ENCODE measurements at places on chromosomes 4 and X. TPM values are rescaled to one million over a fixed set of nuclear protein-coding genes. Genes with fewer than 3 reads are reported as not detected.

The RASL11B gene
- total RNA-seq = not detected

The FATE1 gene
- total RNA-seq = not detected

The TMPRSS11B gene
- total RNA-seq = not detected

The TMPRSS11A gene
- total RNA-seq = not detected

The REPS2 gene
- 0.85 TPM for total RNA-seq

The RAI2 gene
- 0.13 TPM for total RNA-seq

The UGT2A3 gene
- not detected for total RNA-seq

The TLR3 gene
- 0.40 TPM for total RNA-seq

The PCYT1B gene
- not detected for total RNA-seq

The TLR1 gene
- 0.24 TPM for total RNA-seq

The CDKL5 gene
- 2.3 TPM for total RNA-seq

The PPP2R2C gene
- 35.1 TPM for total RNA-seq

The HSFX4 gene
- not detected for total RNA-seq

The TEX13D gene
- not detected for total RNA-seq

The PPARGC1A gene
- total RNA-seq = 0.28 TPM

The LIMCH1 gene
- 39.7 TPM for total RNA-seq

The UGT2B11 gene
- 0.21 TPM for total RNA-seq

The SMARCA5 gene
- total RNA-seq = 20.6 TPM

The VSIG4 gene
- total RNA-seq = not detected

The CITED1 gene
- 1.5 TPM for total RNA-seq

The PLCXD1 gene
- total RNA-seq = 28.1 TPM

The PAGE5 gene
- not detected for total RNA-seq

The XAGE1A gene
- not detected for total RNA-seq

The AMOT gene
- 0.01 TPM for total RNA-seq

The ZCCHC18 gene
- 0.17 TPM for total RNA-seq

The NLGN4X gene
- 0.02 TPM for total RNA-seq

The DEFB131A gene
- total RNA-seq = not detected

The ZNF718 gene
- 0.53 TPM for total RNA-seq

The SLC38A5 gene
- total RNA-seq = 0.26 TPM

The WWC2 gene
- total RNA-seq = 18.5 TPM

The MAGEA8 gene
- total RNA-seq = not detected

The SOWAHB gene
- not detected for total RNA-seq

The CDKL2 gene
- total RNA-seq = 0.42 TPM

The TRPC3 gene
- 0.05 TPM for total RNA-seq

The KDR gene
- 0.10 TPM for total RNA-seq

The WDR17 gene
- total RNA-seq = 2.3 TPM

The MXRA5 gene
- total RNA-seq = not detected

The TTC29 gene
- total RNA-seq = not detected

The RGS12 gene
- total RNA-seq = 10.3 TPM

The RPA4 gene
- total RNA-seq = 0.35 TPM

The PTPN13 gene
- total RNA-seq = 4.3 TPM

The CCDC120 gene
- 3.2 TPM for total RNA-seq

The ZDHHC15 gene
- not detected for total RNA-seq

The DCX gene
- total RNA-seq = not detected

The AFF2 gene
- not detected for total RNA-seq

The HELT gene
- not detected for total RNA-seq

The FAM9B gene
- not detected for total RNA-seq

The TMEM271 gene
- total RNA-seq = not detected

The CT45A1 gene
- not detected for total RNA-seq

The FGD1 gene
- 7.7 TPM for total RNA-seq

The GRSF1 gene
- 81.3 TPM for total RNA-seq

The KLHL2 gene
- total RNA-seq = 17.4 TPM

The RFC1 gene
- total RNA-seq = 17.7 TPM

The APBB2 gene
- 4.7 TPM for total RNA-seq

The ETDA gene
- not detected for total RNA-seq

The F11 gene
- not detected for total RNA-seq

The CCDC110 gene
- total RNA-seq = not detected

The USP17L10 gene
- not detected for total RNA-seq

The PHKA1 gene
- 28.5 TPM for total RNA-seq

Measured in A549 treated with GW870086 at 1 μM for 4 hours (cell line).